ENCODE measurements at places on chromosomes 3 and 15. TPM values are rescaled to one million over a fixed set of nuclear protein-coding genes. Genes with fewer than 3 reads are reported as not detected.

The SMCO1 gene
- total RNA-seq: 19.6 TPM

DNA sequence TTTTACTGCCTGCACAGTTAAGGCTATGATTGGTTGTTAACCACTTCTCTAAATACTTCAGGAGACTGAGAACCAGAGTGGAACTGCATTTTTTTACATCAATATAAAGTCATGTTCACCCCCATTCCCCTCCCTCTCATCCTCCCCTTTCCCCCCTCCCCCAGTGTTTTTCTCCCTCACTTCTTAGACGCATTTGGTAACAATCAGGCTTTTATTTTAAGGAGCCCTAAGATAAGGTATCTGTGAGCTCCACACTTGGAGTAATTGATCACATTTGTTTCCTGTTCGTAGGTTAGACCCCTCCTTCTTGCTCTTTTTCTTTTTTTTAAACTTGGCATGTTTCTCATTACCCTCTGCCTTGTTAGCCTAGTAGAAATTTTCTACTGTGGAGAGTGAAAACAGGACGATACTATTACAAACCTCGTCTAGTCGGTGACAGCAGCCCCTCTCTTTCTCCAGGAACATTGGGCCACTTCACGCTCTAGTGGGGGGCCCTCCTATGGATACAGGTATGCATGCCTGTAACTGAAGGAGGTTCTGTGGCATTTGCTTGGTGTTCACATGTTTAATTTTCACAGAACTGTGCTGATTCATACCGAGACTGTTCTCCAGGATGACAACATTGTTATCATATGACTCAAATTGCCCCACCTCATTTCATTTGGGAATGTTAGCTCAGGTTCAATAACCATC, 314.4 kb downstream of the MECOM start:
- no peak for DNase-seq

GRCh38 chr3:58580826-58581327, 3.7 kb upstream of the FAM107A start:
- DNase-seq: peak; percentile 45

GRCh38 chr3:13037458-13038117, 35.6 kb downstream of the IQSEC1 start:
- no peak for DNase-seq

DNA sequence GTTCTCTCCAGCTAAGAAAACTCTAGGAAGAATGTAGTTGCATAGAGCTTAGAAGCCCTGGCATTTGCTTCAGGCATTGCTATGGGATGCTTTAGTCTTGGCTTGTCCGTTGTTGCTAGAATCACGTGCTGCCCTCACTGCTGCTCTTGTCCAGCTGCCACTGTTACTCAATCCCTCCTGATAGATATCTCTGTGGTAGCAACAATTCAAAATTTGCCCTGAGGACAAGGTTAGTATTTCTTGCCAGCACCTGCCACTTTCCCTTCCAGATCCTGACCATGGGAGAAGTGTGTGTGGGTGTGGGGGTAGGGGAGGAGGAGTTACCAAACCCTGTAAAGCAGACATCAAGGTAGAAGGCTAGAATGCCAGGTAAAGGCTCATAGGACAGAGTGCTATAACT, 113.8 kb downstream of the PPM1L start:
- DNase-seq: peak; percentile 93

DNA sequence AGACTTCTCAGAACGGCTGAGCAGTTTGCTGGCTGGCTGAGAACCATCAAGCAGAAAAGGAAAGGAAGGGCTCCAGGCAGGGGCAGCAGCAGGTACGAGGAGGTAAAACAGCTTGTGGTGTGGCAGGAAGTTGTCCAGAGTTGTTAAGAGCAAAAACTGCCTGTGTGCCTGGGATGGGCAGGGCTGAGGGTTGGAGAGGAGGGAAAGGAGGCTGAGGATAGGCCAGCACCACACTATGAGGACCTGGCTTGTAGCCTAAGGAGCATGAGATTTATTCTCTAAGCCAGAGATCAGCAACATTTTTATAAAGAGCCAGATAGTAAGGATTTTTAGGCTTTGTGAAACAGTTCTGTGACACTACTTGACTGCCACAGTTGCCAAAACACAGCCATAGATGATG, 8.0 kb downstream of the IGSF10 start:
- DNase-seq: no peak
